ENCODE measurements at places on chromosomes 7 and 10. TPM values are rescaled to one million over a fixed set of nuclear protein-coding genes. Genes with fewer than 3 reads are reported as not detected.

GRCh38 chr7:66178258-66178657 is 26.9 kb upstream of the TPST1 start:
- H3K4me3 ChIP-seq, result no peak overlapping the region
- no peaks in the 10 kb centered on the region for H3K27me3 ChIP-seq
- H3K27ac ChIP-seq, result no peak overlapping the region
- DNase-seq, result no peak
- no peaks in the 10 kb centered on the region for H3K36me3 ChIP-seq

GRCh38 chr10:133461841-133462240 is 8.1 kb downstream of the SCART1 start:
- no peak overlapping the region for H3K27ac ChIP-seq
- no peaks in the 10 kb centered on the region for H3K4me1 ChIP-seq
- H3K27me3 ChIP-seq, result no peaks in the 10 kb centered on the region
- H3K4me3 ChIP-seq, result no peak overlapping the region

DNA sequence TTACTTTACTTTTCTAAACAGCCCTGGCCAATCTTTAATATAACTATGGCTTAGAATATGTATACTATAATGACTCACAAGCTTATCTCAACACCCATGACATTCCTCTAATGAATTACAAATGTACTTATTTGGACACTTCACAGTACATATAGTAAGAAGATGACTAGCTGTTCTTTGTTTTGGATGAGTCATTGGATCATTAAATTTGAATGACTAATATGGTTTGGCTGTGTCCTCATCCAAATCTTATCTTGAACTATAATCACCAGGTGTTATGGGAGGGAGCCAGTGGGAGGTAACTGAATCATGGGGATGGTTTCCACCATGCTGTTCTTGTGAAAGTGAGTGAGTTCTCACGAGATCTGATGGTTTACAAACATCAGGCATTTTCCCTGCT is 807.5 kb upstream of the SORCS1 start:
- H3K36me3 ChIP-seq, result no peaks in the 10 kb centered on the region
- no peaks in the 10 kb centered on the region for H3K4me1 ChIP-seq
- no peaks in the 10 kb centered on the region for H3K27me3 ChIP-seq
- no peak overlapping the region for H3K4me3 ChIP-seq

DNA sequence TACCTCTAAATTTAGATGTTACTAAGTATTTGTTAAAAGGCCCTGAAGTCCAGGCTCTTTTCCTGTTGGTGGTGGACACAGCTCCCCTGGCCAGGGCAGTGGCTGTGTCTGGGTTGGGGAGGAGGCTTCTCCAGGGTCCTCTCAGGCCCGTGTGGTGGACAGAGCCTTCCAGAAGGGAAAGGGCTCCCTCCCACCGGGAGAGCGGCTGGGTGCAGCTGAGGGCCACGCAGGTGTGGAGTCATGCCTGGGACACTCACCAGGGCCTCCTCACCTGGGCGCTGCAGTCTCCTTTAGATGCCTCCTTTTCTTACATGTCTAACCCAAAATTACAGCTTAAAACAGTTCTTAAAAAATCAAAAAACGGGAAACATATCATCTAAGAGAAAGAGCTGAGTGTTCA is 128.2 kb upstream of the TCERG1L start:
- no peaks in the 10 kb centered on the region for H3K36me3 ChIP-seq
- no peak overlapping the region for H3K4me3 ChIP-seq
- no peaks in the 10 kb centered on the region for H3K4me1 ChIP-seq
- DNase-seq, result no peak
- H3K27me3 ChIP-seq, result peaks cover 2% of the 10 kb centered on the region

DNA sequence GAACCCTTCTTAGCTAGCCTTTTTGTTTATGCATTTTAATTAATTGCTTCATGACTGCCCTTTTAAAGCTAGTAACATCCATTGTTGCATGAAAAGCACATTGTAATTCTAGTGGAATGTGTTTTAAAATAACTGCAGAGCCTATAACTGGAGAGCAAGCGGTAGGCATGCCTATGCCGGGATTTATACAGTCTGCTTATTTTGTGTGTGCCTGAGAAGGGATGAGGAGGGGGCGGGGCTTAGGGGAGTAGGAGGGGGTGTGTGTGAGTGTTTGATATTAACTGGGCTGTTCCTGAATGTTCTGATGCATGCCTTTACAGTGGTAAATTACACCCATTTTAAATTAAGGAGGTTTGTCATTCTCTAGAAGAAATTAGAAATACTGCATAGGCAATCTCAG is 208.1 kb downstream of the TCF7L2 start:
- no peaks in the 10 kb centered on the region for H3K4me1 ChIP-seq
- H3K27ac ChIP-seq, result no peak overlapping the region
- no peaks in the 10 kb centered on the region for H3K36me3 ChIP-seq
- no peaks in the 10 kb centered on the region for H3K27me3 ChIP-seq

The NCF1 gene
- 0.62 TPM for total RNA-seq

The ITIH5 gene
- total RNA-seq, result not detected

DNA sequence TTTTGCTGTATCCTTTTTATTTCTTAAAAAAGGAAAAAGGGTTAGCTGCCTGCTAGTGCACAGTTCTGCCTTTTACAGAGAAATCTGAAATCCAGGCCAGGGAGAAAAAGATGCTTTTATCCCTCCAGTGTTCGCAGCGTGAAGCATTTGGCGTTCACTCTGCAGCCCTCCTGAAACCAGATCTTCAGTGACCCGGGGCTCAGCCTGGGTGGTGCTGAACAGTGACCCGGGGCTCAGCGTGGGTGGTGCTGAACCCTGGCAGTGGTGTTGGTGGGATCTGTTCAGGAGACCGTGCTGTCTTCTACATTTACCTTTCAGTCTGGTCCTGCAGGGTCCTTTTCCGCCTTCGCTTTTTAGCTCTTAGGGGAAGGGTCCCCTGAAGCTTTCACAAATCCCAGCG is 164.7 kb upstream of the KLF6 start:
- H3K27ac ChIP-seq, result no peak overlapping the region
- H3K36me3 ChIP-seq, result peaks cover 9% of the 10 kb centered on the region
- H3K4me3 ChIP-seq, result no peak overlapping the region
- DNase-seq, result no peak

GRCh38 chr7:24406053-24406788 is 122.2 kb downstream of the NPY start:
- H3K36me3 ChIP-seq, result no peaks in the 10 kb centered on the region
- H3K4me1 ChIP-seq, result peaks cover 8% of the 10 kb centered on the region
- H3K27ac ChIP-seq, result no peak overlapping the region

- no peak overlapping the region for H3K27ac ChIP-seq
- H3K36me3 ChIP-seq, result no peaks in the 10 kb centered on the region
- no peak for DNase-seq
- peaks cover 6% of the 10 kb centered on the region for H3K4me1 ChIP-seq
Measured at GRCh38 chr10:74171625-74172024, 20.6 kb downstream of the ADK start.

The SKAP2 gene
- 11.9 TPM for total RNA-seq

GRCh38 chr7:4166340-4166739 is 515.8 kb upstream of the FOXK1 start:
- no peaks in the 10 kb centered on the region for H3K4me1 ChIP-seq
- H3K4me3 ChIP-seq, result no peak overlapping the region
- H3K27me3 ChIP-seq, result no peaks in the 10 kb centered on the region
- no peak for DNase-seq

The TACC2 gene
- not detected for total RNA-seq

The WDR86 gene
- 0.43 TPM for total RNA-seq

DNA sequence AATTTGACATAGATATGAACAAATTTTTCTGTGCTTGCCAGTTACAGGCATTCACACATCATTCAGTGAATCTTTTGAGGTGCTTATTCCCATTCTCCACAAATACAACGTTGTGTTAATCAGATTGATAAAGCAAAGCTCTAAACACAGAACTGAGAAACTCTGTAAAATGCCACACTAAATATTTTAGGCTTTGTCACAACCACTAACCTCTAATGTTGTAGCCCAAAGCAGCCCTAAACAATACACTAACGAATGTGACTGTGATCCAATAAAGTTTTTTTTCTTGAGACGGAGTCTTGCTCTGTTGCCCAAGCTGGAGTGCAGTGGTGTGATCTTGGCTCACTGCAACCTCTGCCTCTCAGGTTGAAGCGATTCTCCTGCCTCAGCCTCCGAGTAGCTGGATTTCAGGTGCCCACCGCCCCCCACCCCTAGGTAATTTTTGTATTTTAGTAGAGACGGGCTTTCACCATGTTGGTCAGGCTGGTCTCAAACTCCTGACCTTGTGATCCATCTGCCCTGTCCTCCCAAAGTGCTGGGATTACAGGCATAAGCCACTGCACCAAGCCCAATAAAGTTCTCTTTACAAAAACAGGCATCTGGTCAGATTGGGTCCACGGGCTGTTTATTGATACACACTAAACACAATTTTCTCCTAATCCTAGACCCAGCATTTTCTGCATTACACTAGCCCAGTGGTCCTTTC is 6.9 kb downstream of the CYCS start:
- peaks cover 48% of the 10 kb centered on the region for H3K4me1 ChIP-seq
- H3K27me3 ChIP-seq, result no peaks in the 10 kb centered on the region
- peak overlapping the region; percentile 79 for H3K27ac ChIP-seq
- DNase-seq, result no peak
- no peak overlapping the region for H3K4me3 ChIP-seq
- H3K36me3 ChIP-seq, result peaks cover 27% of the 10 kb centered on the region

DNA sequence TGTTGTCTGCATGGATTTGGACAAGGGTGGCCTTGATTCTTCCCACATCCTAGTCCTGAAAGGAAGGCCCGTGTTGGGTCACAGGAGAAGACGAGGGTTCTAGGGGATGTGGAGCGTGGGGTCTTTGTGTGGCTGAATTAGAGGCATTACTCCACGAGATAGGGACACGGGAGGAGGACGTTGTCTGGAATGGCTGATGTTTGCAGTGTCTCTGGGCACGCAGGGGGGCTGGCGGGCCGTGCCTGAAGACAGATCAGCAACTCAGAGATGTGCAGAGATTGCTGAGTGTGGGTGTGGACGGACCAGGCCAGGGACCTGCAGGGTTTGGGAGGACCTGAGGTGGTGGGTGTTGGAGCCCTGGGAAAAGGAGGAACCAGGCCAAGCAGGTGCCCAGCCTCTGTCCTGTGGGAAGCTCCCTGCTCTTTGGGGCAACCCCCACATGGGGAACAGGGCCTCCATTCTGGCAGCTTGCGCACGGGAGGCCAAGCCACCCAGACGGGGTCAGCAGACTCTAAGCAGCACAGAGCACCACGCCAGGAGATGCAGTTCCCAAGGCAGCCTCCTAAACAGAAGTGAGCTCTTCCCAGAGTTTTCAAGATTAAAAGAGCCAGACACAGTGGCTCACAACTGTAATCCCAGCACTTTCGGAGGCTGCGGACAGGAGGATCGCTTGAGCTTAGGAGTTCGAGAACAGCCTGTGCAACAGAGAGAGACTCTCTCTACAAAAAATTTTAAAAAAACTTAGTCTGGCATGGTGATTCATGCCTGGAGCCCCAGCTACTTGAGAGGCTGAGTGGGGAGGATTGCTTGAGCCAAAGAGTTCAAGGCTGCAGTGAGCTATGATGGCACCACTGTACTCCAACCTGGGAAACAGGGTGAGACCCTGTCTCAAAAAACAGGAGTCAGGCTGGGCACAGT is 71.0 kb upstream of the GTF2I start:
- no peaks in the 10 kb centered on the region for H3K4me1 ChIP-seq
- no peaks in the 10 kb centered on the region for H3K36me3 ChIP-seq
- no peaks in the 10 kb centered on the region for H3K27me3 ChIP-seq
- no peak overlapping the region for H3K4me3 ChIP-seq

DNA sequence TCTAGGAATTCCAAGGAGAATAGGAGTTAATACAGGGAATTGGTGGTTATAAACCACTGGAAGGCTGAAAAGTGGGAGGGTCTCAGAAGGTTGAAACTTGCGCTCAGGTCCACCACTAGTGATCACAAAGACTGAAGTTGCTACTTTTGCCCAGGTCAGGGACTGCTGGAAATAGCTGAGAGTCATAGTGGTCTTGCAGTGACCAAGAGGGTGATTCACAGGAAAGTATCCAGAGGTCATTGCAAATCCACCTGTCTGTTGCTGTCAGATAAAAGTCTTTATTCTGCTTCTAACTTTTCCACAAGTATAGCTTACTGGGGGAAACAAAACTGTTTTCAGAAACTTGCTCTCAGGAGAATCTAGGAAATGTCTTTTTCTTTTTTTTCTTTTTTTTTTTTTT is 211.5 kb upstream of the PRSS1 start:
- DNase-seq, result no peak
- H3K36me3 ChIP-seq, result no peaks in the 10 kb centered on the region
- H3K4me3 ChIP-seq, result peak overlapping the region; percentile 3
- no peak overlapping the region for H3K27ac ChIP-seq

The VPS41 gene
- 66.8 TPM for total RNA-seq

GRCh38 chr7:16817536-16817935 is 12.7 kb upstream of the AGR2 start:
- peaks cover 10% of the 10 kb centered on the region for H3K27me3 ChIP-seq
- no peaks in the 10 kb centered on the region for H3K36me3 ChIP-seq
- DNase-seq, result no peak
- H3K4me3 ChIP-seq, result no peak overlapping the region

The LBX1 gene
- not detected for total RNA-seq

- no peaks in the 10 kb centered on the region for H3K36me3 ChIP-seq
- no peak for DNase-seq
- no peak overlapping the region for H3K27ac ChIP-seq
- no peak overlapping the region for H3K4me3 ChIP-seq
- no peaks in the 10 kb centered on the region for H3K4me1 ChIP-seq
Measured at GRCh38 chr10:58968389-58968755, 208.1 kb upstream of the PHYHIPL start.

The LRMDA gene
- total RNA-seq, result not detected

The MSS51 gene
- 2.5 TPM for total RNA-seq

The HOXA7 gene
- not detected for total RNA-seq

DNA sequence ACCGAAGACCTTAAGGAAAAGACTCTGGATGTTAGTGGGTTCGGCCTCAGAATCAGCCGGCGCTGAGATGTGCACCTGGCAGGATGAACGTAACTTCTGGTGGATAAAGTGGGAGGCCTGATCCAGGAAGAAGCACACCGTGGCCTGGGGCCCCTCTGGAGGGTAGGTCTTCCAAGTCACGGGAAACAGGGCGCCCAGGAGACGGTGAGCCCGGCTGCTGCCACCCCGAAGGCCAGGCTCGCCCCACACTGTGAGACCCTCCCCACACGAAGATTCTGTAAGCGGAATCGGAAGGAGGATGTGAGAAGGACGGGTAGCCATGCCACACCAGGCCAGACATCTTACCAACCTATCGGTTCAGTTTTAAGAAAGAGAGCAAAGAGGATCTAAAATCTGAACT is 279.0 kb downstream of the DNAJB6 start:
- no peaks in the 10 kb centered on the region for H3K27me3 ChIP-seq
- H3K4me1 ChIP-seq, result peaks cover 5% of the 10 kb centered on the region
- no peaks in the 10 kb centered on the region for H3K36me3 ChIP-seq
- no peak for DNase-seq
- H3K27ac ChIP-seq, result no peak overlapping the region
- H3K4me3 ChIP-seq, result no peak overlapping the region

The LIPM gene
- not detected for total RNA-seq

The PRPS1L1 gene
- total RNA-seq, result not detected

GRCh38 chr7:125670926-125671572 is 741.4 kb upstream of the POT1 start:
- no peak overlapping the region for H3K27ac ChIP-seq
- no peaks in the 10 kb centered on the region for H3K4me1 ChIP-seq
- no peaks in the 10 kb centered on the region for H3K36me3 ChIP-seq

- H3K36me3 ChIP-seq, result peaks cover 12% of the 10 kb centered on the region
- peaks cover 3% of the 10 kb centered on the region for H3K27me3 ChIP-seq
- H3K4me3 ChIP-seq, result no peak overlapping the region
- peaks cover 10% of the 10 kb centered on the region for H3K4me1 ChIP-seq
Measured at GRCh38 chr10:77970869-77971803, 44.6 kb upstream of the DLG5 start.

GRCh38 chr7:96127746-96128145 is 194.2 kb downstream of the SLC25A13 start:
- H3K36me3 ChIP-seq, result peaks cover 24% of the 10 kb centered on the region
- DNase-seq, result no peak
- no peaks in the 10 kb centered on the region for H3K27me3 ChIP-seq
- no peak overlapping the region for H3K27ac ChIP-seq

GRCh38 chr10:1938317-1938716 is 201.0 kb upstream of the ADARB2 start:
- H3K27ac ChIP-seq, result peak overlapping the region; percentile 88
- peak; percentile 52 for DNase-seq
- H3K4me1 ChIP-seq, result peaks cover 18% of the 10 kb centered on the region

The CYP2C19 gene
- 0.52 TPM for total RNA-seq

Measured in activated CD4-positive, alpha-beta memory T cell treated with anti-CD3 and anti-CD28 coated beads for 36 hours (primary cell).